ENCODE measurements at places on chromosomes 6 and 20.

DNA sequence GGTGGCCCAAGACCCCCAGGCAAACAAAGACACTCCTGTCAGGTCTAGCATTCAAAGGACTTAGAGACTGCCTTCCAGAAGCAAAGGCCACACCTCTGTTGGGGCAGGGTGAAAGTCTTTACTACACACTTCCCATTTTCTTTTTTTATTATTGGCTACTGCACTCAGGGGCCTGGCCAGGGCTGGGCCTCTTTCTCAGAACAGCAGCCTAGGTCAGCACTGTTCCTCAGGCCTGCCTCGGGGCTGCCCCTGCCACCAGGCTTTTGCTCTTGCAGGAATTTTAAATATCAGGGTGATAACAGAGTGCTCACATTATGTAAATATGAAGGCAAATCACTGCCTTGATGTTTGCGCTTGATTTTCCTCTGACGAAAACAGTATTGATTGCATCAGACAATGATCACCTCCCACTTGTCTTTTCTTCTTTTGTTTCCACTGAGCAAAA lies 18.5 kb downstream of the GSTA4 start:
- no peak for DNase-seq

DNA sequence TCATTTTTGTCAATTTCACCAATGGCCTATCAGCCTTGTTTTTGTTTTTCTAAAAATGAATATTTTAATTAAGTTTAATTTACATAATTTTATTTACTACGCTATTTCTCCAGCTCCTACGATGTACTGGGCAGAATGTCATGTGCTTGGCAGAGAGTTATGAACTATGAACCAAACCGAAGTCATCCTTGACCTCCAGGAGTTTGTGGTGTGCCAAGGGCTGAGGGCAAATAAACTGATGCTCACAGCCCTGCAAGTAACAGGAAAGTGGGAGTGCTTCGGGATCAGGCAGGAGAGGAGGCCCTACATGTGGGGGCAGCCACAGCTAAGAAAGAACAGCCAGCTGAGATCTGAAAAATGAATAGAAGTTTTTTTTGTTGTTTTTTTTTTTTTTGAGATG lies 38.6 kb downstream of the ZNF217 start:
- DNase-seq, result no peak

- no peak for DNase-seq
These were observed 164.8 kb downstream of the MRPL14 start for GRCh38 chr6:43962458-43962857.

- no peak for DNase-seq
These were observed 225.3 kb upstream of the EPHA7 start for GRCh38 chr6:93644611-93645010.

- no peak for DNase-seq
These were observed 1085.6 kb downstream of the KIF16B start for GRCh38 chr20:15487682-15488081.

DNA sequence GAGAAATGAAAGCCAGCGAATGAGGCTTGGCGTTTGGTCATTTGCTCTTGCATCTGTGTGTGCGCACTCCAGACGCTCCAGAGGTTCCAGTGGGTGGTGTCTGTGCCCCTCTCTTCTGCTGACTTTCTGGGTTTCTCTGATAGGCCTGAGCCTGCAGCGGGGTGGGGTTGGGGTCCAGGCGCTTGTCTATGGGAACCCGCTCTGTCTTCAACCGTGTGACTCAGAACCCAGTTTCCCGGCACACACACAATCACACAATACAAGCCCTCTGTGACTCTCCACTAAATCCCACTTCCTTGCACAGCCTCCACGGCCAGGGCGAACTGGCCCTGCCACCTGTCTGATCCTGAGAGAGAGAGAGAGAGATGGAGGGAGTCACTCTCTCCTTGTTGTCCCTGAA lies 24.6 kb downstream of the RBM38 start:
- DNase-seq, result no peak

DNA sequence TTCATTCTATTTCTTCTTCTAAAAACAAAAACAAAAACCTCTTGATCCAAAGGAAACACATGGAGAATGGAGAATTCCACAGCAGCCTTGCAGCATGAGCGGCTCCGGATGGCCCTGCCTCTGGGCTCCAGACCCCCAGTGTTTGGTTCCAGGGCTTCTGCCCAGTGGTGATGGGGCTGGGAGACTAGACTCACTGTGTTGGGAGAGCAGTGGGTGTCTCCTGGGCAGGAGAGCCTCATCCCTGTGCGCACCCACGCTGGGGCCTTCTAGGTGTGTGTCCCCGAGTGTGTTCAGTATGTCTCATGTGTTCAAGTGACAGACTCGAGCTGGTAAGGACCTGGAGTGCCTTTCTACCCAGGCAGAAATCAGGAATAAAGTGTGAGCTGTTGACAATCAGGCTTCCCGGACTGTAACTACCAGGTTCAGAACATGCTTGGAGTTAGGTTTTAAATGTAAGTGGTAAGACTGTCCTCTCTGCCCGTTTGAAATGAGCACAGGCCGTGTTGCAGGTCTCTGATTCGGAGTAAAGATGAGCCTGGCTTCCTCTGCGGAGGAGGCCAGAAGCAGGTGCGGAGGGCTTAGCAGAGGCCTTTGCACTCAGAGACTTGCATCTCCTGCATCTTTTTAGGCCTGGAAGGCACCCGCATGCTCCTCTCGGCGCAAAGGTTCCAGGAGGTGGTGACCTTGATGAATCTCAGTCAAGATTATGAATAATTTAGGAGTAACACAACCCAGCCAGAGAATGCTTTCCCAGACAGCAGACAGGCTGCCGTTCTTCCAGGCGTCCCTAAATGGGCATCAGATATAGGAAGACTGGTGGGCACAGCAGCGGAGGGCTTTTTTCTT lies 253.6 kb downstream of the CDH26 start:
- DNase-seq, result no peak

- DNase-seq, result no peak
These were observed 18.1 kb downstream of the SLX4IP start for GRCh38 chr20:10453241-10453640.

DNA sequence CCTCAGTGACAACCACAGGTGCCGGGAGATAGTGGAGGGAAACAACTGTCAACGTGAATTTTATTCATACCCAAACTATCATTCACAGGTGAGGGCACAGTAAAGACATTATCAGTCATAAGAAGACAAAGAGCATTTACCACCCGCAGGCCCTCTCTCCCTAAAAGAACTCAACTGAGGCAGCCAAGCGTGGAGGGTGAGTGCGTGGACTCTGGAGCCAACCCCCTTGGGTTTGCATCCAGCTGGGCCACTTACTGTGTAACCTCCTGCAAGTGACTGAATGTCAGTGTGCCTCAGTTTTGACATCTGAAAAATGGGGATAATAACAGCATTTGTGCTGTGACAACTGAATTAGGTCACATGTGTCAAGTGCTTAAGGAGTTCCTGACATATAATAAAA lies 70.6 kb upstream of the KCNK16 start:
- no peak for DNase-seq

DNA sequence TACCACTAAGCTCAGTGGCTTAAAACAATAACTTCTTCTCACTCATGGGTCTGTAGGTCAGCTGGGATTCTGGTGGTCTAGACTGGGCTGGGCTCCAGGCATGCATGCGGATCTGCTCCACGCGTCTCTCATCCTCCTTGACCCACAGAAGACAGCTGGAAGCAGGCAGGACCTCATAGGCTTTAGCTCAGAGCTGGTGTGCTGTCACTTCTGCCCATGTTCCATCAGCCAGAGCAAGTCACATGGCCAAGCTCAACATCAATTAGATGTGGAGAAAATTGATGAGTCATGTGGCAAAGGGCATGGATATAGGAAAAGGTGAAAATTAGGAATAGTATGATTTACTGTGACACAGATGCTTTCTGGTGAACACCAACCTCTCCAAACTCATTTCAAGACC lies 57.4 kb upstream of the PSMF1 start:
- no peak for DNase-seq

GRCh38 chr6:73290435-73290834 lies 27.4 kb upstream of the KHDC1 start:
- no peak for DNase-seq

DNA sequence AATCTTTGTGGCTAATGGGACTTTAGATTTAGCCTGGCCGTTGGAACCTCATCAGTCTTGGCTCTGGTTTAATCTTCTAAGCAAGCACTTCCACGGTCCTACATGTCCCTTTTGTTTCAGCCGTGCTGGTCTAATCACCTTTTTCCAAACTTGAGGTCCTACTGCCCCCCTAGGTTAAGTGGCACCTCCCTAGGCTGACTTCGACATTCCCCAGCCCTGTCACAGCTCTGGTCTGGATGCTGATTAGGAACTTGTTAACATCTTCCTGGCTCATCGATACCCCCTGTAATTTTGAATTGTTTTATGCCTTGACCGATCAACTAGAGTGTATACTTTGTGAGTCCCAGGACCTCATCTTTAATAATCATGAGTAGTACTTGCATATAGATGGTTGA lies 56.6 kb downstream of the OTOR start:
- no peak for DNase-seq

GRCh38 chr6:130825772-130826441 lies 1.3 kb upstream of the SMLR1 start:
- no peak for DNase-seq

- DNase-seq, result peak; percentile 9
These were observed 44.7 kb downstream of the MCUR1 start for GRCh38 chr6:13769655-13770053.

GRCh38 chr6:145948328-145948727 lies 15.8 kb downstream of the SHPRH start:
- DNase-seq, result no peak

DNA sequence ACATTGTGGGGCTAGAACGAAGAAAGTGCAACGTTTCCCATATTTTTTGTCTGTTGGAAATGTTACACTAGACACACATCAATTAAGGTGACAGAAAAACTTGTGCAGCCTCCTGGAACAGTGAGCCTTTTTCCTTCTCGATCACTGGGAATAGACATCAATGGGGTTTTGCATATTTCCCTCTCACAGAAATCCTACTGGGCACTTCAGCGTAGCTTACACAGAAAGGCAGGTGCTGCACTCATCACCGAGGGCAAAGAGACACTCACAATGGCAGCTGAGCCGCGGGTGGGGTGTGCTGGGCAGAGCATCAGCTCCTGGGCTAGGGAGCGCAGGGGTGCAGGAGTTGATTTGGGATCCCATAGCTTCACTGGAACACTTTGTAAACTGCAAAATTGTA lies 64.5 kb downstream of the THBS2 start:
- no peak for DNase-seq

DNA sequence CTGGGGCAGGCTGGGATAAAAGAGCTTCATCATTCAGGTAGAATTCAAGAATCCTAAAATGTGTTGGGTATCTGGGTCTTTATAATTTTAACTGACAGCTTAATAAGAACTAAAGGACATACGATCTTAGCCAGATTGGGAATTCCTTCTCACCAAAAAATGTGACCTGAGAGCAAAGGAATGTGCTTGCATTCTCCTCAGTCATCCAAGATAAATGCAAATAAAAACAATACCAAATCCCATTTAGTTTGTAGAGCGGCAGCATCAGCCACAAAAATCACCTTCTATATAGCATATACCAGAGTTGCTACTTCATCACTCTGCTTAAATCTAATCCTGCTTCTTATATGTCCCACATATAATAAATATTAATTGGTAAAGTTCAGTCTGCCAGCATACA lies 16.9 kb downstream of the USP49 start:
- DNase-seq, result no peak

DNA sequence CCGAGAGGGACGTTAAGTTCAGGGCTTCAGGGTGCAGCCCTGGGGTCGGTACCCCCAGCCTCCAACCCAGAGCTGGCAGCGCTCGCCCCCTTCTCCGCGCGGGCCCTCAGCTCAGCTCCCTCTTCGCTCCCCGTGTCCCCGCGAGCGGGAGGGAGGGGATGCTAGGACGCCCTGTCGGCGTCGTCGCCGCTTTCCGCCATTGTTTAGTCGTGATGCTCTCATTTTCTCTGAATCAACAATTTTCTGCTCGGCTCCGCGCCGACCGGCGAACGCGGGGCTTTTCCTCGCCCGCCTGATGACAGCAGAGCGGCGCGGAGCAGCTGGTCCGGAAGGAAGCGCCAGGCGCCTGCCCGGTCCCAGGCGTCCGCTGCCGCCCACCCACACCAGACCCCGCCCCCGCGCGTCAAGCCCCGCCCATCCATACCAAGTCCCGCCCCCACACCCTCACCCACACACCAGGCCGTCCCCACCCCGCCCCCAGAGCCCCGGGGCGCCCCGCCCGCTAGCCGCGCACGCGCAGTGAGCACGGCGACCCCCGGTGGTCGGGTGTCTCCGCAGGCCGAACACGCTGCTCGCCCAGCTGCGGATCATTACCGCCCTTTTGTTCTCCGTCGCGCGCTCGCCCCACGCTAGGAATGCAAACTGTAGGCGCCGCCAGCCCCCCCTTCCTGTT lies 50.1 kb upstream of the SLC32A1 start:
- DNase-seq, result peak; percentile 46

GRCh38 chr6:52725535-52726192 lies 37.6 kb downstream of the GSTA2 start:
- no peak for DNase-seq

- no peak for DNase-seq
These were observed 213.6 kb upstream of the HTR1E start for GRCh38 chr6:86723729-86724128.

- DNase-seq, result no peak
These were observed 61.2 kb upstream of the BHLHE23 start for GRCh38 chr20:63067721-63068560.

DNA sequence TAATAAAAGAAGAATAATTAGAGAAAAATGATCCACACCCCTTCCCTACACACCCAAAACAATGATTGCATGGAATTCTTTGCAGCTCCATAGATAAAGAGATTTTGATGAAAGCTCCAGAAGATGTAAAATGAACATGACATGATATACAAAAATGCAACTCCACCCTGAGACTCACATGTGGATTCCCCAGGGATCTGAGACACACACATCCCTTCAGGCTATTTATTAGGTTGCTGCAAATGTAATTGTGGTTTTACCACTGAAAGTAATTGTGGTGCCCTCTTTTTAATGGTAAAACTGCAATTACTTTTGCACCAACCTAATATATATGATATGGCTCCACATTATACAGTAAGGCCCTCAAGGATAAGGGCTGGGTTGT lies 40.4 kb upstream of the TBC1D7 start:
- DNase-seq, result no peak

- DNase-seq, result no peak
These were observed 21.7 kb upstream of the RANBP9 start for GRCh38 chr6:13733178-13733887.

DNA sequence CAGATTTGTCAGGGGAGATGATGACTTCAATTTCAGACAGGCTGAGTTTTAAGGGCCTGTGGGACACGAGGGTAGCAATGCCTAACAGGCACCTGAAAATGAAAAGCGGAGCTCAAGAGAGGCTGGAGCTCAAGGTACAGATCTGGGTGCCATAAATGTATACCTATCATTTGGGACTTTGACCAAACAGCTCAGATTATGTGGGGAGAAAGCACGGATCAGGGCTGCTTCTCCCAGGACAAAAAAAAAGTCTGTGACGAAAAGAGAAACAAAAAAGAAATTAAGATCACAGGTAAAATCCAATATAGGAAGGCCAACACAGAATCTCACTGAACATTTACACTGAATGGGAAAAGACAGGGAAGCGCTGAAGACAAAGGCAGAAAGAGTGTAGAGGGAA lies 1.9 kb downstream of the PRELID3B start:
- no peak for DNase-seq

DNA sequence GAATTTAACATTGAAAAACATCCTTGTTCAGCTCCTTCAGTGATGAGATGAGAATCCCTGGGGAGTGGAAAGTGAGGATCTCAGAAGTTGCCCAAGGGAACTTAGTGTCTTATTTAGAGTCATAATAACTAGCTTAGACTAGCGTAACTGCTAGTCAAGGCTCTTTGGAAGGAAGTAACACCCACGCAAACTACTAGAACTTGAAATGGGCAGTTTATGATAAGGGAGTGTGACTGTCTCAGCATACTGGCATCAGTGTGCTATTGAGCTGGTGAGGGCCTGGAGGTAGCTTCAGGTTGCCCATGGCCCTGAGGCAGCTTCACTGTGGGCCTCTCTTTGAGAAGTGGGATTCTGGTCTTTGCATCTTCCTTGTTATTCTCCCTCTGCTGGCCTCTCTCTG lies 40.1 kb downstream of the SLX4IP start:
- DNase-seq, result no peak

Data from stimulated activated CD4-positive, alpha-beta T cell treated with anti-CD3 and anti-CD28 coated beads, Interleukin-2, amount 100 ng/mL, for 4 hours (primary cell).